ENCODE measurements at places on chromosomes 1 and 21.
A peak's percentile ranks its signal among the peaks of the same experiment; 100 is the strongest.

DNA sequence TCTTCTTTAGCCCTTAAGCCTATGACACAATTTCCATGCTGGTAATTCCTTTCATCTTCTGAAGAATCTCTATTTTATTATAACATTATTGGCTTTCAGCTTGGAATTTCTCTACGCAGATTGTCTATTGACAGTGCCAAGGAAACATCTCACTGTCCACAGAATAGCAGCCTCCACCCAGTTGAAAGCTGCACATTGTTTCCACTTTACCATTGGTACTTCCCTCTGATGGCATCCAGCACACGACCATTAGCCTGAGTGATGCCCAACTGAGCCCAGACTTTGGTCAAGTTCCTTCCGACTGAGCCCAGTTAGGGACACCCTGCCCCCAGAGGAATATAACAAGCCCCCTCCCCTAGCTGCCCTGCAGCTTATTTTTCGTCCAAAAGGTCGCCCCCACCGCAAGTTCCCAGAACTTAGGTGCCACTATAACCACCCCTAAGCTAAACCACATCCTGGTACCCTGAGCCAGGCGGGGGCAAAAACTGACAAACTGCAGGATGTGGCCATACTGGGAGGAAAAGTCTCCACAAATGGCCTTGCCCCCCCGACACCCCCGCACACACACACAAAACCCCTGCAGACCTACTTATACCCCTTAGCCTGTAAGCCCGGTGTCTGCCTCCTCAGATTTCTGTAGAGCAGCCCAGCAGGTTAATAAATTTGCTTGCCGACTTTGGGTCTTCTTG lies 13.2 kb downstream of the GBP5 start:
- no peak for DNase-seq

DNA sequence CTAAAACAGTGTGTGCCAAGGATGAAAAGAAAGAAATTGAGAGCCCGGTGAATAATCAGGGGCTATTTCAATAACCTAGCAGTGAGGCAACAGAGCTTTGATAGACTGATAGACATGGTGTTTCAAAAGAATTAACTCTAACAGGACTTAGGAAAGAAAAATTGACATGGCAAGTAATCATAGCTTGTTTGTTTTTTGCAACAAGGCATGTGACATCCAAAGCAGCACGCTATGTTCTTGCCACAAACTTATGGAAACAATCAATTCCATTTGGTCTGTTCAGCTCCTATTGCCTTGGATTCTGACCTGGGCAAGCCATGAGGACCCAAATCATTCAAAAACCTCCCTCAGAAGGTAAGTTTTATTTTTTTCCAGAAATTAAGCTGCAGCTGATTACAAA lies 608.5 kb downstream of the SMYD3 start:
- no peak for DNase-seq

- no peak for DNase-seq
These were observed 52.1 kb upstream of the ADARB1 start for GRCh38 chr21:45022348-45022675.

GRCh38 chr1:200857804-200858203 lies 15.0 kb upstream of the GPR25 start:
- DNase-seq: no peak

DNA sequence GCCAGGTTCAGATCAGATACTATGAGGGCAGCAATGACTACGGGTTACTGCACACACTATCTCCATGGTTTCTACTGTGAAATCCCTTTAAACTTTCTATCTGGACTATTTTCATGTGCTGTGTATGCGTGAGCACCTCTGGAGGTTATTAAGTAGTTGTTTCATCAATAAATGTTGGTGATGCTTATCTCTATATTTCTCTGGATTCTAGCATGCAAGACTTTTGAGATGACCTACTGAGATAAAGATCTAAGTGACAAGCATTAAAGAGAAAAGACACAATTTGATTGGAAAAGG lies 194.0 kb downstream of the NRIP1 start:
- no peak for DNase-seq

GRCh38 chr1:193747579-193747978 lies 561.2 kb upstream of the B3GALT2 start:
- DNase-seq: peak; percentile 76

- DNase-seq: no peak
These were observed 46.4 kb upstream of the S1PR1 start for GRCh38 chr1:101190441-101190840.

DNA sequence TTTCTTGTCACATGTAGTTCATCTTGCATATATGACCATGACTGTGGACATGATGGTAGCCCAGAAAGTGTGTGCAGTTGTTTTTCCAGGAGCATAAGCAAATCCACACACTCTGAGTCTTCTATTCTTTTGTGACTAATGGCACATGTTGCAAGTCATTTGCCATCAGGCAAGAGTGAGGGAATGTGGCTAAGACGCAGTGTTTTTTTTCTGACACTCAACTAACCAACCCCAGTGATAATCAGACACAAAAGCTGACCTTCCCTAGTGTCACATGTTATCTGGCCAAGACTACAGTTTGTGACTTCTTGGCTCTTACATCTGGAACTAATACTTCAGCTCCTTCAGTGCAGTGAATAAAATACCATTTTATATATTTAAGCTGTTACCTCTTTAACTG lies 108.8 kb downstream of the ITSN1 start:
- DNase-seq: no peak

DNA sequence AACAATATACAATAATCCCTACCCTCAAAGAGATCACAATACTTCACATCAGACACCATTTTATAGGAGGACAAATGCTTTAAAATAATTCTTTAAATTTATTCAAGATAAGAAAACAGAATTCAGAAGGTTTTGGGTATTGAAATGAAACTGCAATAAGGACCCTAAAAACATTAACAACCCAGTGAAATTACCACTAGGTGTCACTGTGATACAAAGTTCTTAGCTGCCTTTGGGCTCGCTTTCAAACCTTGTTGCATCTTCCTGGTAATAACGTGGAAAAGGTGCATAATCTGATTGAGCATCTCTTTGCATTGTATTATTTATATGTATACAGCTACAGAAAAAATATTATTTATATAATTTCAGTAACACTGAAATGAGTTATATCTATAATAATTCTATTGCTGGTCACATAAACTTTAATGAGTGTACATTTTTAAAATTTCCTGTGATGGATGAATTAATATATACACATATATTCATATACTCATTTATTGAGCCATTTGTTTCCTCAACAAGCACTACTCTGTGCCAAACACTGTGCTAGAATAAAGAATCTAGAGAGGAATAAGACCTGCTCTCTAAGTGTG lies 185.2 kb downstream of the FAF1 start:
- peak; percentile 60 for DNase-seq

Data from A172 (cell line).